ENCODE measurements at places on chromosomes 4 and X.

DNA sequence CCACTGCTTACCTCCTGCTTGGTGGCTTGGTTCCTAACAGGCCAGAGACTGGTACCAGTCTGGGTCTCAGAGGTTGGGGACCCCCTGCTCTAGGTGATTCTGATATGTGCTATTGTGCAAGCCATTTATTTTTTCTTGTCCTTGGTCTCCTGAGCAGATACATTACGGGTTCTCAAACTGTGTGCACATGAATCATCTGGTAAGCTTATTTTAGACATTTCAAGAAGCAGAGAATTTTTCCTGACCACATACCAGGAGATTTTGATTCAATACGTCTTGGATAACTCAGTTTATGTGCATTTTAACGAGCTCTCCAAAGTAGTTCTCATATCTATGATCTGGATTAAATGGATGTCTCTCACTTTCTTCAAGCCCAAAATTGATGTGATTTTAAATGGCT is 77.2 kb downstream of the FHIP1A start:
- no peak for DNase-seq

DNA sequence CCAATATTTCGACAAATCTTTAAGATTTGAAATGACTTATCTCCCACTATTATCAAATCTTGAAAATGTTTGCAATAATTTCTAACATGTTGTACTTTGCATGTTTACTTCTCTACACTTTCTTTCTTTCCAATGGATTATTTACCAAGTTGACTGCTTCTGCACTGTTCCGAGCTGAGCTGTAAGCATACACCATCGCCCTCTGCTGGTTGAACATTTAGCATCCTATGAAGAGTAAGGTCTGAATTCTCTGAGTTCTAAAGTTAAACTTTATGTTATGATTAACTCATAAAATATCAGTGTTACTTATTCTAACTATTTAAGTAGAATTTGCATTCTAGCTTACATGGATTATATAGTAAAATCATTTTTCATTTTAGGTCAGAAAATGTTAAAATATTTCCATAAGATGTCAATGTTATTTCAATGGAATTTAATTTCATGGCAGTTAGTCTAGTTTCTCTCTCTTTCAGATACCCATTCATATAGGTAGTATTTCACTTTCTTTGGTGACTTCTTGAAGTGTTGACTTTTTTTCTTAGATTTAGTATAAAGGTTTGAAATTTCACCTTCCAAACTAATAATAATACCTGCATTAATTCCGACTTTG is 137.4 kb downstream of the DKK2 start:
- no peak for DNase-seq

DNA sequence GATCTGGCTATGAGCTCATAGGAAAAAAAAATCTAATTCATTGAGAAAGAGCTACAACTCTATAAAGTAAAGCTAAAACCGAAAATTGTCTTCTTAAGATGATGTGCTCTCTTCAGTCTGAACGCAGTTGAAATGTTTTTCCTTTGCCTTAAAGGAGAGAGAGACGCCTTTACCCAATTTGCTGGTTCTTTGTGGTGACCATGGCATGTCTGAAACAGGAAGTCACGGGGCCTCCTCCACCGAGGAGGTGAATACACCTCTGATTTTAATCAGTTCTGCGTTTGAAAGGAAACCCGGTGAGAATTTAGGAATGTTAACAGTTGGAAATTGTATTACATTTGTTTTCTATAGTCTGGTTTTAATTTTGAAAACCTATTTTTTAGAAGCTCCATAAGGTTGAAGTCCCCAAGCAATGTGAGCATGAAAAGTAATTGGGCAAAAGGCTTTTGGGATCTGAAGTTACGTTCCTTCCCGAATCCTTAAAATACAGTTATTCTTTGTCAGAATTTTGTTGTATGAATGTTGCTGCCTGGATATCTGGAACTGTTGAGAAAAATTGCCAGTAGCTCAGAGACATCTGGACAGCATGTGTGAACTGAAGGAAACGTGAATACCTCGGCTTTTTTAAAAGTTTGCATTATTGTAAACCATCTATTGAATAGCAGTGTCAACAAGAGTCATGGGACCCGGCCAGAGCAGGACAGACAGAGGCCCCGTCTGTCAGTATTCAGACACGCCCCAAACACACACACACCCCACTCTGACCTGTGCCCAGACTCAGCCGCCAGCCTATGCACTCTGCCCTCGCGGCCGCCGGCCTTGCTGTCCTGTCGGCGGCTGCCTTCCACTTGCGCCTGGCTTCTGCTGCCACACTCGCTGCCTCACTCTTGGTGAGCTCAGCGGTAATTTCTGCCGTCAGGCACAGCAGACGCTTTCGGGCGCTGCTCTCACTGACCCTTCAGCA is 9.9 kb downstream of the PIGG start:
- no peak for DNase-seq

GRCh38 chrX:44953734-44954502 is 80.9 kb downstream of the KDM6A start:
- no peak for DNase-seq

DNA sequence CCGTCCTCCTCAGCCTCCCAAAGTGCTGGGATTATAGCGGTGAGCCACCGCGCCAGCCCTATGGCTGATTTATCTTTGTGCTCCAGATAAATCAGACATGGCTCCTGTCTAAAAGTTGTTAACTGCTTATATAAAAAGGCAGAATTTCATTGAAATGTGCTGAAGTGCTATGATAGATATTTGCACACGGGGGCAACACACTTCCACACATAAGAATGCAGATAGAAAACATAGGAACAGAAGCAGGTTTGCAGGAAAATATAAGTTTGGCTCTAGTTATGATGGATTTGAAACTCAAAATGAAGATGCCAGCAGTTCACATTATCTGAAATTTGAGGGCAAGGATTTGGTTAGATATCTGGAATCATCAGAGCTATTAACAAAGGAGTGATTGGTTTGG is 163.1 kb upstream of the SLITRK2 start:
- DNase-seq = no peak

GRCh38 chr4:169898095-169898494 is 128.1 kb downstream of the MFAP3L start:
- DNase-seq = no peak

DNA sequence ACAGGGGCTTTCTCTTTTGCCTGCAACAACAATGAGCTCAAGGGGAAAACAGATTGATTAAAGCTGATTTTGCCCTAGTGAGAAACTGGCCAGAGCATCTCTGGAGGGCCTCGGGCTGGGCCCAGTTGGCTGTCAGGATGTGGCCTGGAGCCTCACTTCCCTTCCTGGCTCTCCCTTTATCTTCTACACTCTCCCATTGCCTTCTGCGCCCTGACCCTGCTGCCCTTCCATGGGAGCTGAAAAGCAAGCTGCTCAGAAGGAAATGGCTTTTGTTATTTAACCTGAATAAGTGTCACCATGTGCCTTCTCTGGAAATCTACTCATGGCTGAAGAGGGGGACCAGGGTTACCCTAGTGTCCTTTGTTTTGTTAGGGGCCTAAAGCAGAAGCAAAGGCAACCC is 43.8 kb downstream of the NHSL2 start:
- no peak for DNase-seq

- DNase-seq = no peak
Measured at GRCh38 chr4:74308215-74308614, at the start of gene EPGN. Gene EPGN, plus strand, starts transcription at chr4:74308470. Its CDS starts 64 bp downstream, at chr4:74308534.

- no peak for DNase-seq
Measured at GRCh38 chr4:138716559-138717335, 298.8 kb upstream of the NOCT start.

DNA sequence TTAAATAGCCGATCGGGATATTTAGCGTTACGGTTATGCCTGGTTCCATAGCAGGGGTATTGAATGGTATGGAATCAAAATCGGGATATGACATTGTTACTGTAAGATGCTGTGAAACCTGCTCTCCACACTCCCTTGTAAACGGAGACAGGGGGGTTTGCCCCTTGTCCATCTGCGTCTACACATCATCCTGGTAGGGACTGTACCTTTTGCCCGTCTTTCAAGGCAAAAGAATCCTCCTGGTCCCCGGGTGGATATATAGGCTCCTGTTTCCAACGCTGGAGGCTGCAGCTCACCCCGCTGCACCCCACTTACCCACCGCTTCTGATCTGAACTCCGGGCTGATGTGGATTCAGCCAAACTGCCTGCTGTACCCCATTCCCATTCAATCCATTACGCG is 189.1 kb downstream of the SHOX start:
- no peak for DNase-seq

GRCh38 chrX:123878252-123878721 is 18.4 kb downstream of the XIAP start:
- DNase-seq = no peak

GRCh38 chr4:17347445-17347844 is 164.4 kb downstream of the QDPR start:
- DNase-seq = no peak

DNA sequence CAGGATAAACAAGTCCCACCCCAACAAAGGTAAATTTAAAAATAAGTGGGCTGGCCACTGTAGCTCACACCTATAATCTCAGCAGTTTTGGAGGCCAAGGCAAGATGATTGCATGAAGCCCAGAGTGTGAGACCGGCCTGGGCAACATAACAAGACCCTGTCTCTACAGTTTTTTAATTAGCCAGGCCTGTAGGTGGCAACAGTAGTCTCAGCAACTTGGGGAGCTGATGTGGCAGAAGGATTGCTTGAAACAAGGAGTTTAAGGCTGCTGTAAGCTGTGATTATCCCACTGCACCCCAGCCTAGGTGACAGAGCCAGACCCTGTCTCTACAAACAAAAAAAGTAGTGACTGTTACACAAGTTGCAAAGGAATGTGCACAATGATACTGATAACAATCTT is 74.6 kb upstream of the FAAH2 start:
- DNase-seq = no peak

- no peak for DNase-seq
Measured at GRCh38 chrX:153334654-153335295, 822 bp downstream of the ZNF275 start.

DNA sequence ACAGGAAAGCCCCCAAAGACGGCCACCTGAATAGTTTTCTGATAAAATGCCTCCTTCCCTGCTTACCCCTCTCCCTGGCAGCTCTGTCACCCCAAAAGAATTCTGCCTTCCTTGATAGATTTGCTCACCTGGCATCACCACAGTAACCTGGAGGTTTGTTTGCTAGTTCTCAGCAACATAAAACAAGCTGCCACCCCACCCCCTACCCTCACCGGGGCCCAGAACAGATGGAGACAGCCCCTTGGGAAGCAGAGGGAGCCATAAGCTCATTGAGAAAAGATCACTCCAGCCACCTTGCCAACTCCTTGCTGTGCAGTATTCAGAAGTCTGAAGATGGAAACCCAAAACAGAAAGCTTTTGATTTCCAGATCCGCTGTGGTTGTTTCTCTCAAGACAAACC is 108.6 kb downstream of the DHX15 start:
- no peak for DNase-seq

DNA sequence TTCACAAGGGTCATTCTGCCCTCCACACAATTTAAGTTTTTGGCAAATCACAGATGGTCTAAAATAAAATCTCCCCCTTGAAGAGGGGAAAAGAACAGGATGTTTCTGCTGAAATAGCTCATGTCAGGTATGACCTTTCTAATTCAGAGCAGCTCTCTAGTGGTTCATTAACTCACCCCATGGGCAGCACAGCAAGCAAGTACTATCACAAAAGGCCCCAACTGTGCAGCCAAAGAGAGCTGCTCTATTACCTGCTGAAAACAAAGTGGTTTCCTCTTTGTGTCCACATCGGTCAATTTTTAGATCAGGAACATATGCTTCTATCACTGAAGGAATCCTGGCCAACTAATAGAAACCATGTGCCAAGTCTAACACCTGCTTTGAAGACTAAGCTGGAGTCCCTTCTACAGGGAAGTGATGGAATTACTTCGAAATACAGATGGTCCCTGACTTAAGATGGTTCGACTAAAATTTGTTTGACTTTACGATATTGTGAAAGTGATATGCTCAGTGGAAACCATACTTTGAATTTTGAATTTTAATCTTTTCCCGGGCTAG is 164.3 kb downstream of the ENOX2 start:
- DNase-seq = no peak

DNA sequence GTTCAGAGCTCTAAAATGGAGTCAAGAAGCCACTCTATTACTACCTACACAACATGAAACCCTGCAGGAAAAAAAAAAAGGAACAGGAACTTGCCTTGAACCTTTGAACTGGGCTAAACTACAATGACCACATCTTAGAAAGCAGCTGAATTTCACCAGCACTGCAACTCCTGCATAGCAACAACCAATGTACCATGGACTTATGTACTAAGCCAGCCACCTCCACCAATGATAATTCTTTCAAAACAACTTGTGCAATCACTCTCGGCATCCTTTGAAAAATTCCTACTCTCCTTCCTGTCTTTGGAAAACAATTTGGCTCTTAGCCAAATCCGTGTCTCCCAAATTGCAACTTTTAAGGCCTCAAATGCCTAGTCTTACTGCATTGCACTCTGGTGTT is 26.8 kb upstream of the FMR1 start:
- no peak for DNase-seq

GRCh38 chr4:6538575-6538974 is 36.4 kb upstream of the MAN2B2 start:
- no peak for DNase-seq

DNA sequence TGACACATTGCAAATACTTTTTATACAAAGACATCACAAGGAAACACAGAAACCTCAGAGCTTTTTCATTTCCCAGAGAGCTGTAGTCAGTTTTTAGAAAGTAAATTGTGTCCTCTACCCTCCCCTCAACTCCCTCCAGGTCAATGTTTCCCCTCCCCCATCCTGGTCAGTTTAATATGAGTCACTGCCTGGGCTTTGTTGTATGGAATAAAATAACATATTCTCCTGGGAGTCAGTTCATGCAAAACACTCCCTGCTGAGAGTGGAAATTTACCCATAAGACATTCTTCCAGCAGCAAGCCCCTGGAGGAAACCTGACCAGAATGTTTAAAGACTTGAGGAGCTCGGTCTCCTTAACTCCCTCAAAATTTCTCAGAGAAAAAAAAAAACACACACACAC is 270.1 kb upstream of the LDB2 start:
- no peak for DNase-seq

DNA sequence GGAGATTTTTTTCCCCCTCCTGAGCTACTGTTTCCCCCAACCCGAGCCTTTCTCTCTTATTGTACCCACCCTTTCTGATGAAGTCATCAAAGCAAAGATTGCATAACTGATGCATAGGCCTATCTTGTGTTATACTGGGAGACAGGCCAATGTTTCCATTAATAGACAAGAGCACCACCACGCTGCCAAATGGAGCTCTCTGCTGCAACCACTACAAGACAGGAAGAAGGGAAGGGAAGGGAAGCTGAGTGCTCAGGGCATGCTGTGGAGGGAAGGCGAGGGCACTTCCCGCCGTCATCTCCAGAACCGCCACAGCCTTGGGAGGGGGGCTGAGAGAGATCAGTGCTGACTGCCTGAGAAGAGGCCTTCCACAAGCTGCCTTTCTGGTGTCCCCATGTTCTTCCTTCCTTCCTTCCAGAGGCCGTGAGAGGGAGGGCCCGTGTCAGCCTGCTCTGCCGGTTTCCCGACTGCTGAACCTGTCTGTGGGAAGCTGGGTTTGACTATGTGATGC is 75.0 kb downstream of the MGST2 start:
- DNase-seq = no peak

All from CD4-positive, alpha-beta T cell treated with Interferon gamma for 1 hour (primary cell).